ENCODE measurements at places on chromosomes 13 and 19. TPM values are rescaled to one million over a fixed set of nuclear protein-coding genes. Genes with fewer than 3 reads are reported as not detected.

The GRIN2D gene
- total RNA-seq, result 0.45 TPM

The CGB3 gene
- total RNA-seq, result not detected

The NKPD1 gene
- 0.02 TPM for total RNA-seq

The IRF2BP1 gene
- 34.5 TPM for total RNA-seq

The SMIM44 gene
- total RNA-seq, result not detected

The GGACT gene
- 1.3 TPM for total RNA-seq

The LILRB2 gene
- total RNA-seq, result not detected

DNA sequence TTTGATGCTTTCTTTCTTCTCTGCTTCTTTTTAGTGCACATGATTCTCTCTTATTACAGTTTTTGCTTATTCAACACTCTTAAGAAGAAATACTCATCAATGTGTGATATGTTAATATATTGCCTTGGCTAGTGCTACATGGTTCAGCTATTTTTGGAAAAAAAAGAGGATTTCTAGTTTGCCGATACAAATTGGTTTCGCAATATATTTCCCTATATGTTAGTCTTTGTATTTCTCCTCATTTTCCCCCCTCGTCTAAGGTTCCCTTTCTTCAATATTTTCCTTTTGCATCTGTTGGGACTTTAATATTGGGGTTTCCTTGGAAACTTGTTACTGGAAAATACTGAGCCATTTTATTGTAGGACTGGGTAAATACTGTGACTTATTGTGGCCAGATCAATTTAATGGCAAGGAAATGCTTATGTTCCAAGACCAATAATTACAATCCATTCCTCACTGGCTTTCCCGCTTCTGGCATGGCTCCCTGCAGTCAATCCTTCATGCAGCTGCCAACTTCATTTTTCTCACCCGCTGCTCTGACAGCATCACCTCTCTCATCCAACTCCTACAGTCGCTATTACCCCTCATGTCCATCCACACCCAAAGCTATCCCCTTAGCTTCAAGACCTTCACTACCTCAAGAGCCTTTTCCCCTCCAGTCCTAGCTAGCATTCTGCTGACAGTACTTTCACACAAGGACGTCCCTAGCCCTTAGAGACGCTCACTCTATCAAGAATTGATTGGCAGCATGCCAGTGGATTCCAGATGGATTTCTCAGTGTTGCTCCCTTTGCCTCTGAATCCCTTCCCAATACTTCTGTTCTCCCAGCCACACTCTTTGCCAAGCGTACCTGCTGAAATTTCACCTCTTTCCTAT is 280.1 kb upstream of the TMTC4 start:
- H3K36me3 ChIP-seq, result no peaks in the 10 kb centered on the region
- no peak overlapping the region for H3K4me3 ChIP-seq
- H3K27ac ChIP-seq, result no peak overlapping the region

- H3K27ac ChIP-seq, result no peak overlapping the region
Measured at GRCh38 chr19:50632151-50632835, 7.4 kb downstream of the SYT3 start.

GRCh38 chr13:101474419-101474957 is 22.0 kb downstream of the ITGBL1 start:
- H3K27ac ChIP-seq, result no peak overlapping the region
- no peak overlapping the region for H3K4me3 ChIP-seq
- peaks cover 7% of the 10 kb centered on the region for H3K4me1 ChIP-seq
- no peaks in the 10 kb centered on the region for H3K36me3 ChIP-seq
- H3K27me3 ChIP-seq, result no peaks in the 10 kb centered on the region

- no peaks in the 10 kb centered on the region for H3K36me3 ChIP-seq
- no peak overlapping the region for H3K4me3 ChIP-seq
- H3K4me1 ChIP-seq, result no peaks in the 10 kb centered on the region
Measured at GRCh38 chr13:22278336-22278929, 607.6 kb downstream of the FGF9 start.

GRCh38 chr19:35851213-35852028 is 883 bp downstream of the NPHS1 start:
- H3K27me3 ChIP-seq, result peaks cover 94% of the 10 kb centered on the region
- no peak overlapping the region for H3K4me3 ChIP-seq
- peaks cover 13% of the 10 kb centered on the region for H3K4me1 ChIP-seq
- H3K27ac ChIP-seq, result no peak overlapping the region
- H3K36me3 ChIP-seq, result no peaks in the 10 kb centered on the region

- no peaks in the 10 kb centered on the region for H3K36me3 ChIP-seq
- H3K4me1 ChIP-seq, result no peaks in the 10 kb centered on the region
- no peaks in the 10 kb centered on the region for H3K27me3 ChIP-seq
Measured at GRCh38 chr13:54312885-54313284, 1284.3 kb downstream of the OLFM4 start.

DNA sequence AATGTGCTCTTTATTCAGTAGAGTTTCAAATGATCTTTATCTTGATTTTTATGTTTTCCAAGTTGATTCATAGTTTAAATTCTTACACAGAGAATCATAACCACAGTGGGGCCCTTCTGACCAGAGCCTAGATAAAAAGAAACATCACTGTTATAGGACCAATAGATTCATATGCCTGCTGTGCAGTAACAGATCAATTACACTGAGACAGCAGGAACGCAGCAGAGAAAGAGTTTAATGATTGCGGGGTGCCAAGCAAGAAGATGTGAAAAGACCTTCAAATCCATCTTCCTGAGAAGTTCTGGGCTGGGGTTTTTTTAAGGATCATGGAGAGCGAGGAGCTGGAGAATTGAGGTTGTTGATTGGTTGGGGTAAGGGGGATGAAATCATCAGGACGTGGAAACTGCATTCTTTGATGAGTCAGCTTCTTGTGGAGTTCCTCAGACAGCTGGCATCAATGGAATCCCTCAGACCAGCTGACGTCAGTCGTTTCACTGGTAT is 346.6 kb downstream of the TBC1D4 start:
- no peaks in the 10 kb centered on the region for H3K36me3 ChIP-seq
- no peak for DNase-seq
- H3K4me1 ChIP-seq, result no peaks in the 10 kb centered on the region
- H3K27me3 ChIP-seq, result no peaks in the 10 kb centered on the region
- no peak overlapping the region for H3K27ac ChIP-seq

GRCh38 chr13:98916403-98916802 is 61.5 kb downstream of the DOCK9 start:
- no peaks in the 10 kb centered on the region for H3K36me3 ChIP-seq
- no peak for DNase-seq
- H3K27ac ChIP-seq, result no peak overlapping the region

DNA sequence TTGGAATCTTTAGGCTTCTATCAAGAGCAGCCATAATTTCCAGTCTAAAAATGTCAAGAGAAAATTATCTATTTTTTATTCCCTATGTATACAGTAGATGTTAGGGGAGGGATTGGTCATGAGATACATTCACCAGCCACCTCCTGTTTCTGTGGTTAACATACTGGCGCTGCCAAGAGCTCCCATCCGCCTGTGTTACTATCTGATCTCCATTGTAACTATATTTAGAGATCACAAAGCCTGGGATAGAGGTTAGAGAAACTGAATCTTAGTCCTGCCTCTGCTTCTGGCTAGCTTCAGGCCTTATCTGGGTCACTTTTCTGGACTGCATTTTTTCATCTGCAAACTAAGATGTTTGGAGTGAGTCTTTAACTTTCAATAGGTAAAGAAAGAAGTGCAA is 46.3 kb downstream of the POLR1D start:
- H3K27me3 ChIP-seq, result no peaks in the 10 kb centered on the region
- no peak overlapping the region for H3K4me3 ChIP-seq

GRCh38 chr19:31318790-31319425 is 30.3 kb downstream of the TSHZ3 start:
- H3K4me3 ChIP-seq, result no peak overlapping the region
- H3K27ac ChIP-seq, result no peak overlapping the region
- no peaks in the 10 kb centered on the region for H3K27me3 ChIP-seq
- no peaks in the 10 kb centered on the region for H3K36me3 ChIP-seq
- peaks cover 51% of the 10 kb centered on the region for H3K4me1 ChIP-seq

- no peaks in the 10 kb centered on the region for H3K27me3 ChIP-seq
- peak overlapping the region; percentile 12 for H3K4me3 ChIP-seq
- peak; percentile 65 for DNase-seq
- peaks cover 5% of the 10 kb centered on the region for H3K4me1 ChIP-seq
- no peaks in the 10 kb centered on the region for H3K36me3 ChIP-seq
Measured at GRCh38 chr19:17348700-17349099, 11.3 kb downstream of the GTPBP3 start.

DNA sequence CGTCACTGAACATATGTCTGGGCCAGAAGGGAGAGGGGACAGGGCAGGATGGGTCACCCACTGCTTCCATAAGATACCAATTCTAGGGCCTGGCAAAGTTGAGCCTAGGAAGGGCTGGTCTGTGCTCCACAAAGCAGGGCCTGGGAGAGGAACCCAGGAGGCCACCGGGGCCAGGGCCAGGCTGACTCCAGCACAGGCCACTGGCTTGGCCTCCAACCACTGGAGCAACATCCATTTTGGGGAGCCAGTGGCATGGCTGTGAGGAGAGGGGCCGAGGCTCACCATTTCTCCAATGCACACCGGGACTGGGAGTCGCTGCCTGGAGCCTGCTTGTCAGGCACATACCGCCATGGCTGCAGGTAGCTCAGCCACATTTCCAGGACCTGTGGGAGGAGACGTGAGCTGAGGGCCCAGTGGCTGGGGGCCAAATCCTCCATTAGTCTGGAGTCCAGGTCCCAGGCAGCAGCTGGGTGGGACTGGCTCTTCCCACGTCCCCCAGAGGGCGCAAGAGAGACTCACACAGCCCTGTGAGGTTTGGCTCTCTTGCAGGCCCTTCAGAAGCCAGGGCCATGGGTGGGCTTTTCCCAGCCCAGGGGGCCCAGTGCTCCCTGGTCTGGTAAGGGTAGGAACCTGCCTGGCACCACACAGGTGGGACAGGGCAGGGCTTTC is 27.7 kb downstream of the TUBA3C start:
- H3K4me3 ChIP-seq, result no peak overlapping the region
- H3K27me3 ChIP-seq, result no peaks in the 10 kb centered on the region
- no peaks in the 10 kb centered on the region for H3K36me3 ChIP-seq
- DNase-seq, result no peak

- no peak overlapping the region for H3K4me3 ChIP-seq
- no peak overlapping the region for H3K27ac ChIP-seq
- peaks cover 12% of the 10 kb centered on the region for H3K4me1 ChIP-seq
Measured at GRCh38 chr13:73259061-73260017, 200.5 kb downstream of the KLF5 start.

GRCh38 chr13:64505336-64505910 is 2724.7 kb downstream of the PCDH9 start:
- no peaks in the 10 kb centered on the region for H3K36me3 ChIP-seq
- no peaks in the 10 kb centered on the region for H3K4me1 ChIP-seq
- DNase-seq, result no peak
- H3K27ac ChIP-seq, result no peak overlapping the region
- H3K27me3 ChIP-seq, result no peaks in the 10 kb centered on the region

GRCh38 chr13:31224174-31224669 is 24.4 kb downstream of the B3GLCT start:
- no peak for DNase-seq
- H3K36me3 ChIP-seq, result no peaks in the 10 kb centered on the region
- no peak overlapping the region for H3K27ac ChIP-seq
- no peaks in the 10 kb centered on the region for H3K27me3 ChIP-seq
- H3K4me1 ChIP-seq, result peaks cover 15% of the 10 kb centered on the region

GRCh38 chr19:1063909-1064660 is 2.9 kb upstream of the ARHGAP45 start:
- no peaks in the 10 kb centered on the region for H3K36me3 ChIP-seq
- H3K27ac ChIP-seq, result no peak overlapping the region
- no peak for DNase-seq
- no peak overlapping the region for H3K4me3 ChIP-seq
- H3K4me1 ChIP-seq, result peaks cover 12% of the 10 kb centered on the region

DNA sequence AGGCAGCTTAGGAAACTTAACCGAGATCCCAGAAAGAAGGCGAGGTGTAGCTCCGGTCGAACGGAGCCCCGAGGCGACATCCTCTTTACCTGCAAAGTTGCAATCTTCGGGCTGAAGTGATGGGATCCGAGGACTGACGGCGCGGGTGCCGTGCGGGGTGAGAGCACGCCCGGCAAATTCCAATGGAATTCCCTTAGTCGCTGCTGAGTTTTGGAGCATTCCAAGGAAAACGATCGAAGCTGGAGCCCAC is 141 bp downstream of the TRPC4 start:
- no peaks in the 10 kb centered on the region for H3K27me3 ChIP-seq
- H3K4me3 ChIP-seq, result peak overlapping the region; percentile 94
- H3K4me1 ChIP-seq, result peaks cover 51% of the 10 kb centered on the region
- DNase-seq, result no peak

DNA sequence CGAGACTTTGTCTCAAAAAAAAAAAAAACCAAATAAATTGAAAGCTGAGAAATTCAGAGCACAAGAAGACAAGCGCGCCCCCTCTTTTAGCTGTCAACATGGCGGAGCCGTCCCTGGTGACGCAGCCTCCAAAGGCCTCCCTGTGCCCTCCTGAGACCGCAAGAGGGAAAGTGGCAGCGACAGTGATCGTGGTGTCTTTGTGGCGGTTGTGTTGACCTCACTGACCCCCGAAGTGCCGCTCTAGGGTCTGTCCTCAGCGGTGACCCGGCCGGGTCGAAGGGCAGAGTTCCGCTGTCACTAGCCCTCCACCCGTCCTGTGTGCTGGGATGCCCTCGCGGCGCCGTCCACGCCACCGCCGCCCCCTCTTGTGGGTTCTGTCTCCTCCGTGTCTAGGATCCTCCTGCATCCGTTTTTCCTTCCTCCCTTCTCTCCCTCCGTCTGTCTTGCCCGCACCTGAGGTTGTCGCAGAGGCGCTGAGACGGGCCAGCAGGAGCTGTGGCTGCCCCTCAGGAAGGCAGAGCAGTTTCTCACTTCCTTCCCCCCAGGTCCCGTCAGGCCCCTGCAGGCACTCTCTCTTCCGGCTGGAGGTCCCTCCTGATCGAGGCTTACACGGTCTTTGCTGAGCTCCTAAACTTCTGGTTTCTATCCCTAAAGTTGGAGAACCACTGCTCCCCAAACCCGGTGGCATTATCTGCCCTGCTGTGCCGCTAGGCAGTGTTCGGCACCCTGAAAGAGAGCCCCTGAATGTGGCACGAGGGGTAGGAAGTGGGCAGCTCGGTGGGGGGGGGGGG is 7.2 kb downstream of the UHRF1 start:
- H3K4me3 ChIP-seq, result no peak overlapping the region
- H3K36me3 ChIP-seq, result no peaks in the 10 kb centered on the region
- H3K4me1 ChIP-seq, result peaks cover 2% of the 10 kb centered on the region
- no peak for DNase-seq
- no peak overlapping the region for H3K27ac ChIP-seq
- H3K27me3 ChIP-seq, result no peaks in the 10 kb centered on the region
